Right kidney (tissue), 9 donors: ENCODE measurements at places on chromosomes 11 and 22.

DNA sequence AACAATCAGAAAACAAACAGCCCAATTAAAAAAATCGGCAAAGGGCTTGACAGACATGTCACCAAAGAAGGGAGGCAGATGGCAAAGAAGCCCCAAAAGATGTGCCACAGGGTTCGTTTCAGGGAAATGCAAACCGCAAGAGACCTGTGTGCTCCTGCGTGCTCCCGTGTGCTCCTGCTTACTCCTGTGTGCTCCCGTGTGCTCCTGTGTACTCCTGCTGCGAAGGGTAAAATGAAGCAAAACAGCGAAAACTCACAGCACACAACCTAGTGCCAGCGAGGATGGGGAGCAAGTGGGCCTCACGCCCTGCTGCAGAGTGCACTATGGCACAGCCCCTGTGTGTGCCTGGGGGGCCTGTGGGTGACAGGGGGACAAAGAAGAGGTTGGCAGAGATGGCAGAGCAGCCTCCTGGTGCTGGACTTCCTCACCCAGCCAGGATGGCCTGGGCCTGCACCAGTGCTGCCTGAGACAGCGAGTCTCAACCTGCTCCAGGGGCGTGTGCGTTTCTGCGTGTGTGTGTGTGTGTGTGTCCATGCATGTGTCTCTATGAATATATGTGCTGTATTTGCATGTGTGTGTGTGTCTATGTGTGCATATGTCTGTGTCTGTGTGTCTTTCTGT lies 14.0 kb downstream of the ASCL2 start:
- no peak for DNase-seq

- no peak for DNase-seq
Measured at GRCh38 chr11:15613789-15614188, 499.1 kb downstream of the INSC start.

DNA sequence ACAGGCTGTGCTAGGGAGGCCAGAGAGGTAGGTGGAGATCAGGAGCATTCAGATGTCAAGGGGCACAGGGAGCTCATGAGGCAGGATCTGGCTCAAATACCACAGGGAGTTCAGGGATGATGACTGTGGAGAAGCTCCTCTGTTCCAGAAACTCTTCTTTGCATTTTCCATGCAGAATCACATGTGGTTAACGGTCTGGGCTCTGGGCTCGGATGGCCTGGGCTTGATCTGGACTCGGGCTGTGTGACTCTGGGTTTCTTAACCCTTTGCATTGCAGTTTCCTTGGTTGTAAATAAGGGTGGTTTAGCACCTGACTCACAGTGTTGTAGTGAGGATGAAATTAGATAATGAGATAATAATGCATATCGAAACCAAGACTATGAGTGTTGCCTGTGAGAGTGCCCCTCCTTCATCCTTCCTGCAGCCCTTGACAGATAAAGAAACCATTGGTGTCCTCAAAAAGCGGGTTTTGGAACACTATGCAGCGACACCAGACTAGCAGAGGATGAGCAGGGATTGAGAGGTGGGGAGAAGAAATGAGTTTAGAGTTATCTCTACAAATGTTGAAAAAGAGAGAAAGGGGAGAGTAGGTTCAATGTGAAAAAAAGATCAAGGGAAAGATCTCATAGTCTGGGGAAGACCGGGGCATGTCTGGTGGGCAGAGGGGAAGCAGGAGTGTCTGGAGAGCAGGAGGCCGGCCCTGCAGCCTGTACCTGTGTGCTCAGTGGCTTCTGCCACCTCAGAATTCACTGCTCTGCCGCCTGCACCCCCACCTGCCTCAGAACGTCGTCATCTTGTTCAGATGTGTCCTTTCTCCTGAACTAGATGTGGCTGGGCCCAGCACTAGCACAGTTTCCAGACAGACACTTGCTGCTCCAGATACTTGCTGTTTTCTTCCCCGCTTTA lies 197.8 kb upstream of the SORL1-AS1 start:
- no peak for DNase-seq

DNA sequence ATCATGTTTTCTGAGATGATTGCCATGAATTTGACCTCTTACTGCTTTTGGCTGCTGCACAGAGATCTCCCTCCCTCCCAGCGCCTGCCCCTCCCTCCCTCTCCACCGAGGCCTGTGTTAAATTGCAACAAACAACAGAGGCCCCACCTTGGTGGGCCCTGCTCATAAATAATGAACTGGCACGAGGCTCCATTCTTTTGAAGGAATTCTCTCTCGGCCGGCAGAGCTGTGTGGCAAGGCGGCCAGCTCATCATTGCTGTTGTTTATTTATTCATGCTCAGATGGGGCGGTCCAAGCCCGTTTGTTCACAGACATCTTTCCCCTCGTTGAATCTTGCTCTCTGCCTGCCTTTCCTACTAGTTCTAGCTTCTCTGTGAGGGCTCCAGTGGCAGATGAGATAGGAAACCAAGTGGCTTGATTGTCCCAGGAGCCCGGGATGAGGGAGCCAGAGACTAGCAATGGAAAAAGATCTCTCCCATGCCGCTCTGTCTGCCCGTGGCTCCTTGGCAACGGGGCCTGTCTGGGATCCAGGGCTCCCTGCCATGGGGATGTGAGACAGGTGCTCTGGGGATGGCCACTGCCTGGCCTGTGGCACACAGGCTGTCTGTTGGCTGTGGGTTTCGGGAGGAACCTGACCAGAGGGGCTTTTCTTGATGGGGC lies 192.6 kb downstream of the DSCAML1 start:
- DNase-seq: no peak

DNA sequence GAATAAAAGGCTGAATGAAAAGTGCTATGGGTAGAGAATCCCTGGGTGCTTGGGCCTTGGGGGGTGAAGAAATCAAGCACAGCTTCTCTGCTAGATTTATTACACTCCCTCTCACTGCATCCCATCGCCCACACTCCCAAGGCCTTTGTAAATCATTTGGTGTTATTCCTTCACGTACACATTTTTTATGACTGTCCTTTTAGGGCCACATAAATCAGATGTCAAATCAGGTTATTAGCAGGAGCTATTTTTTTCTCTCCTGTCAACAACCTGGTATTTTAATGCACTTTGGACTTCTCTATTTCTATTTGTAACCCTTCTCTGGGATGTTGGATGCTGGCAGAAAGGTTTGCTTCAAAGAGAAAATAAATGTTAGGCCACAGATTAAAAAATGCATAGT lies 408.8 kb downstream of the INSC start:
- no peak for DNase-seq

DNA sequence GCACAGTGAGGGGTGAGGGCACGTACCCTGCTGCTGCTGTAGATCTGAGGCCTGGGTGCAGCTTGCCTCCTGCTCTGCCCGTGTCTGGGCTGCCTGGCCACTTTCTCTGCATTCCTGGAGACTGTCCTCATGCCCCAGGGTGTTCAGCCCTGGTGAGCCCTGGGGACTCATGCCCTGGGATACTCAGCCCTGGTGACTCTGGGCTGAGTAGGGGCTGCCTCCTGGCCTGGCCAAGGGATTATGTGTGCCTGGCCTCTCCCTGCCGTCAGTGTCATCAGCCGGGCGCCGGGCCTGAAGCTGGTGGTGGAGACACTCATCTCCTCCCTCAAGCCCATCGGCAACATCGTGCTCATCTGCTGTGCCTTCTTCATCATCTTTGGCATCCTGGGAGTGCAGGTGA lies 94.7 kb downstream of the CACNA1I start:
- DNase-seq: no peak

- DNase-seq: no peak
Measured at GRCh38 chr22:50303848-50304527, 3.5 kb downstream of the PLXNB2 start.

- DNase-seq: peak; percentile 58
Measured at GRCh38 chr22:44623771-44624510, 78.1 kb upstream of the PRR5 start.

DNA sequence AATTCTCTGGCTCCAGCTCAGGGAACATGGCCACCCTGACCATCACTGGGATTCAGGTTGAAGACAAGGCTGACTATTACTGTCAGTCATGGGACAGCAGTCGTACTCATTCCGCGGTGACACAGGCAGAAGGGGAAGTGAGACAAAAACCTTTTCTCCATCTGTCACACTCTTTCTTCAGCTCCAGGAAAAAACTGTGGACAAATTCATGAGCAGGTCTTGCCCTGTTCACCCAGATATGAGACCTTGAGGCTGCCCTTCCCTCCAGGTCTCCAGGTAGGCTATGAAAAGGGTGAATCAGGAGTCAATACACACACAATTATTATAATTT lies 39.4 kb upstream of the GGTLC2 start:
- no peak for DNase-seq

- no peak for DNase-seq
Measured at GRCh38 chr11:105520706-105521345, 89.0 kb upstream of the GRIA4 start.

DNA sequence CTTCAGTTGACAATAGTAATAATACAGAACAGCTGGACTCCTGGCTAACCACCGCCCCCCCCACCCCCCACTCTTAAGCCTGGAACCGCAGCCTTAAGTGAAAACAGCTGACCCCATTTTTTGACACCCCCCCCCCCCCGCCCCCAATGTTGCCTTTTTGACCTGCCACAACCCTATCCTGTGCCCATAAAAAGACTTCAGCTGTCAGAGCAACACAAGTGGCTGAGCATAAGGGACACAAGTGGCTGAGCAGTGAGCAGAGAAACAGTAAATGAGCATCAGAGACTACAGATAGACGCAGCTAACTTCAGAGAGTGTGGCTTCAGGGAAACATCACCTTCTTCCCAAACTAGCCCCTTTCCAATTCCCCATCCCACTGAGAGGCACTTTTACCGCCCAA lies 1493.8 kb downstream of the LRRC4C start:
- no peak for DNase-seq

- no peak for DNase-seq
Measured at GRCh38 chr22:46528121-46528610, 9.3 kb downstream of the CELSR1 start.

DNA sequence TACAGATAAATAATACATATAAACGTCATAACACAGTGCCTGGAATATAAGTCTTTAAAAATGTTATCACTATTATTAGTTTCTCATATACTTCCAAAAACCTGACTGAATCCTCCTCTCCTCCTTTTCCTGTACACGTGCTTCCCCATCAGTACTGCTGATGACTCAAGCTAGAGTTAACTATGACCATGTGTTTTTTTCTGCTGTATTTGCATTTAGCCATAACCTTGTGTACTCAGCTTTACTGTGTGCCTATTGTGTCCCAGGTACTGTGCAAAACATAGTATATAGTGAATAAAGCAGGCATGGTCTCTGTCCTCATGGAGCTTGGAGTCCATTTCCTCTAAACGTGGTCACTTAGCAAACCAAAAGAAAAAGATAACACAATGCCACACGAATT lies 56.5 kb upstream of the ARHGAP32 start:
- no peak for DNase-seq

GRCh38 chr11:61679296-61679695 lies 895 bp upstream of the DAGLA start:
- DNase-seq: no peak

GRCh38 chr22:18091916-18092526 lies 14.2 kb downstream of the PEX26 start:
- DNase-seq: peak; percentile 67

DNA sequence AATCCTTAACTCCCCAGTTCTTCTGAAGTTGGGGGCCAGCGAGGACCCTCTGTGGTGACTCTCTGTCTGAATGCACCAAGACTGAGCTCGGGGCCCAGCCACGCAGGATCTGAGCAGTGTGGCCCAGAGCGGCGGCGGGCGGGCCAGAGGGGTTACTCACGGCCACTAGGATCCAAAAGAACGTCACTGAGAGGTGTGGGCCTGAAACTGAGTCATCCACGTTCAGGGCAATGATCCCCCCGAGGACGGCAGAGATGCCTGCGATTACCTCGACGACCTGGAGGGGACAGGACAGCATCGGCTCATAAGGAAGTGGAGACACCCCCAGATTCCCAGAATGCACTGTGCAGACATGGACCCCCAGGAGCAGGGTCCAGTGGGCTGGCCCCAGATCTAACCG lies 11.2 kb downstream of the MLC1 start:
- DNase-seq: no peak

- DNase-seq: no peak
Measured at GRCh38 chr22:18988958-18989357, 52.9 kb upstream of the PRODH start.

GRCh38 chr22:20173246-20173645 lies 22.4 kb upstream of the CCDC188 start:
- no peak for DNase-seq

DNA sequence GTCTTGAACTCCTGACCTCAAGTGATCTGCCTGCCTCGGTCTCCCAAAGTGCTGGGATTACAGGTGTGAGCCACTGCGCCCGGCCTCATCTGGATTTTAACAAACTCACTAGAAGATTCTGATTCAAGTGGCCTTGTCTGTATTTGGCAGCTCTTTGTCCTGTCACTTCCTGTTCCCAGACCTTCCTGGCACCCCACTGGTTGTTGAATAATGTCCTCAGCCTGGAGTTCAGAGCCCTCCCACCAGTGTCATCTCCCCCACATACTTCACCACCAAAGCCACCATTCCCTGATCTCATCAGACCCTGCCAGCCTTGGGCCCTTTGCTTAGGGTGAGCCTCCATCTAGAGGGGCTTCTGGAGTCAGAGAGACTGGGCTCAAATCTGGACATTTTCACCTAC lies 3.3 kb downstream of the PELI3 start:
- DNase-seq: no peak

DNA sequence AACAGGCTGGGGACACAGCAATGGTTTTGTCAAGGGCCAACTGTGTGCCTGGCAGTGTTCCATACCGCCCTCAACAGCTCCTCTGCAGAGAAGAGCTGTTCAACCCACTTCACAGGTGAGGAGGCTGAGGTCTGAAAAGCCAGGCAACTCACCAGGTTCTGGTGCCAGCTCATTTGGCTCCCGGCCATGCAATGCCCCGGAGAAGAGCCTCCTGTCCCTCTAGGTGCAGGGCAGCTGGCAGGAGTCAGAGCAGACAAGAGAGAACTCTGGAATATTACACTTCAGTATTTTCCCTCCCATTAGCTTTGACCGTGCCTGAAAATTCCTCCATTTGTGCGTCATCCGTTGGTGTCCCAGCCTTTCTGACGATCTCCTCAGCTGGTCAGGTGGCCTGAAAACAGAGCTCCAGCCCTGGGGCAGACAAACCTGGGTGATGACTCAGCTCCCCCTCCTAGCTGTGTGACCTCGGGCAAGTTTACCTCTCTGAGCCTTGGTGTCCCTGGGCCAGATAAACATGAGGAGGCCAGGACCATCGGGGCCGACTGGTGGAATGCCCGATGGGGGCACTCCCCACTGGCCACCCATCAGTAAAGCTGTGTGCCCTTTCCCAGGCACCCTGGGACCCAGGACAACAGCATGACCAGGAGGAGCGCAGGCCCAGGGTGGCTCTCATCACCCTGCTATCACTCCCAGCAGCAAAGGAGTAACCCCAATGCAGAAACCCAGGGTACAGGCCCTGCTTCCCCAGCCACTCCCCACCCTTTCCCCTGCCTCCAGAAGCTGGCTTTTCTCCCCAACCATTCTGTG lies 9.6 kb upstream of the C1QTNF6 start:
- DNase-seq: no peak

GRCh38 chr22:23497016-23497885 lies 82.8 kb downstream of the IGLL1 start:
- no peak for DNase-seq

DNA sequence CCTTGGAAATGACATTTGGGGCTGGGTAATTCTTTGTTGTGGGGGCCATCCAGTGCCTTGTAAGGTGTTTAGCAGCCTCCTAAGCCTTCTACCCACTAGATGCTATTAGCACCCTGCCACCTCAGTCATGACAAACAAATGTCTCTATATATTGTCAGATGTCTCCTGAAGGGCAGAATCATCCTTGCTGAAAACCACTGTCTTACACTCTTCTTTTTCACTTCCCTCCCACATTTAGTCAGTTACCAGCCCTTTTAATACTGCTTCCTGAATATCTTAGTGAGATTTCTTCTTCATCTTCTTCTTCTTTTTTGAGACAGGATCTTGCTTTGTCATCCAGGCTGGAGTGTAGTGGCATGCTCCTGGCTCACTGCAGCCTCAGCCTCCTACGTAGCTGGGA lies 33.1 kb downstream of the TNRC6B start:
- DNase-seq: no peak

GRCh38 chr11:113818426-113818825 lies 38.8 kb downstream of the CLDN25 start:
- DNase-seq: no peak
